ENCODE measurements at places on chromosomes 16 and 17. TPM values are rescaled to one million over a fixed set of nuclear protein-coding genes. Genes with fewer than 3 reads are reported as not detected.

- no peak for DNase-seq
- H3K4me3 ChIP-seq: peak overlapping the region; percentile 63
- H3K27ac ChIP-seq: peak overlapping the region; percentile 44
- H3K4me1 ChIP-seq: peaks cover 3% of the 10 kb centered on the region
- H3K36me3 ChIP-seq: no peaks in the 10 kb centered on the region
- no peaks in the 10 kb centered on the region for H3K27me3 ChIP-seq
These were observed 422 bp downstream of the UQCC4 start for GRCh38 chr16:1420111-1420539.

DNA sequence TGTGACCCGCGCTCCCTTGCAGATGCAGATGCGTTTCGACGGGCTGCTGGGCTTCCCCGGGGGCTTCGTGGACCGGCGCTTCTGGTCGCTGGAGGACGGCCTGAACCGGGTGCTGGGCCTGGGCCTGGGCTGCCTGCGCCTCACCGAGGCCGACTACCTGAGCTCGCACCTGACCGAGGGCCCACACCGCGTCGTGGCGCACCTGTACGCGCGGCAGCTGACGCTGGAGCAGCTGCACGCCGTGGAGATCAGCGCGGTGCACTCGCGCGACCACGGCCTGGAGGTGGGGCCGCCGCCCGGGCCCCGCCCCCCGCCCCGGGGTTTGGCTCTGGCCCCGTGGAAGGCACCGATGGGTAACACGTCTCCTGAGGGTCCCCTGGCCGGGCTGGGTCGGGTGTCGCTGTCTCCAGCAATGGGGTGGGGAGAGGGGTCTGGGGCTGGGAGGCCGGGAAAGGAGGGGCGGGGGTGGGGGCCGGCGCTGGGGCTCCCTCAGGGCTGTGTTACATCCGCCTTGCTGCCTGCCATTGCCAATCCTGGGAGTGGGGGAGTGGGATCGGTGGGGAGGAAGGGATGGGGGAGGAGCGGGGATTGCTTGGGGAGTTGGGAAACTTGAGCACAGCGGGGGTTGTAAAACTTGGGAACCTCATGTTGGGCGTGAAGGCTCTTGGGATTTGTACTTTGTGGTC is 737 bp downstream of the NUDT16L1 start:
- peak overlapping the region; percentile 89 for H3K4me3 ChIP-seq
- H3K27ac ChIP-seq: peak overlapping the region; percentile 84
- peaks cover 7% of the 10 kb centered on the region for H3K4me1 ChIP-seq
- no peaks in the 10 kb centered on the region for H3K27me3 ChIP-seq

DNA sequence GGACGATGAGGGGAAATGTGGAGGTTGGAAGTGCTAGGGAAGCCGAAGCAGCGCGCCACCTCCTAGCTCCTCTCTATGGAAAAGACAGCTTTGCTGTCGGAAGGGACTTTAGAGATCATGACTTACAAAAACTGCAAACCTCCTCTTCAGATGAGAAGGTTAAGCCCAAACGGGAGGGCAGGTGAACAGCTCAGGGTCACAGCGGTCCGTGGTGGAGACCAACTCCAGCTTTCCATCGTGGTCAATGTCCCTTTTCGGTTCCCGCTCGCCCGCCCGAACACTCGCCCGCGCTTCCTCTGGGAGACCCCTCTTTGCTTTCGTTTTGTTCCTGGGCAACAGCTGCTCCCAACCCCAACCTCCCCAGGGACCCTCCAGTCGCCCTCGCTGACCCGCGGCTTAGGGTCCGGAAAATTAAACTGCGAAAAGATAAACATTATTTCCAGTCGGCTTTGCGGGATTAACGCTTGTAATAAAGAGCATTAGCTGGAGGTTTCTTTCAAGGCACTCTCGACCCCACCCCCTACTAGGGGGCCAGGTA is 7.7 kb downstream of the IRX6 start:
- no peaks in the 10 kb centered on the region for H3K4me1 ChIP-seq
- H3K36me3 ChIP-seq: no peaks in the 10 kb centered on the region
- H3K27ac ChIP-seq: no peak overlapping the region
- DNase-seq: no peak
- H3K27me3 ChIP-seq: peaks cover 42% of the 10 kb centered on the region

DNA sequence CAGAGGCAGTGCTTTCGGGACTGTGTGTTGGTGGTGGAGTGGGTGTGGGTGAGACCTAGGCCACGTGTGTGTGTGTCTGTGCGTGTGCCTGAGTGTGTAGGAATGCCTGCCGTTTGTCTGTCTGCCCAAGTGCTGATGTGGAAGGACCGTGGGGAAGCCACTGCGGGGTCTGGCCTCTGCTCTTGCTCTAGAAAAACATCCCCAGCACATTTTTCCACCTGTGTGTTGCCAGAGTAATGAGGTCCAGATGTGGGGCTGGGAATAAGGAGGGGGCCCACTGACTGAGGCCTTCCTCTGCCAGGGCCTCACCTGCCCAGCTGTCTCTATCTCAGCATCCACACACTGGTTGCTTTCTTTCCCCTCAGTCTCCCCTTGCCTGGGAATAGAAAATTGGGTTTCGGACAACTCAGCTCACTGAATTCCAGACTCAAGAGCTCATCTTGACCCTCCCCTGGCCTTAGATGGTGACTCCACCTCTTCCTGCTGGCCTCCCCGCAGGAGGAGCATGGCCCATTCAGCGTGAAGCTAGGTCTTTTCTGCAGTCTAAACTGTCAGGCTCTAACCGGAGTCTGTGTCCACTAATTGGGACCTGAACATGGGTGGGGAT is 7.6 kb downstream of the SGCA start:
- DNase-seq: peak; percentile 95
- peak overlapping the region; percentile 93 for H3K27ac ChIP-seq
- H3K27me3 ChIP-seq: no peaks in the 10 kb centered on the region

GRCh38 chr16:8819411-8820034 is 21.9 kb downstream of the PMM2 start:
- no peak for DNase-seq
- no peak overlapping the region for H3K4me3 ChIP-seq
- no peaks in the 10 kb centered on the region for H3K27me3 ChIP-seq
- no peak overlapping the region for H3K27ac ChIP-seq
- H3K4me1 ChIP-seq: peaks cover 2% of the 10 kb centered on the region

DNA sequence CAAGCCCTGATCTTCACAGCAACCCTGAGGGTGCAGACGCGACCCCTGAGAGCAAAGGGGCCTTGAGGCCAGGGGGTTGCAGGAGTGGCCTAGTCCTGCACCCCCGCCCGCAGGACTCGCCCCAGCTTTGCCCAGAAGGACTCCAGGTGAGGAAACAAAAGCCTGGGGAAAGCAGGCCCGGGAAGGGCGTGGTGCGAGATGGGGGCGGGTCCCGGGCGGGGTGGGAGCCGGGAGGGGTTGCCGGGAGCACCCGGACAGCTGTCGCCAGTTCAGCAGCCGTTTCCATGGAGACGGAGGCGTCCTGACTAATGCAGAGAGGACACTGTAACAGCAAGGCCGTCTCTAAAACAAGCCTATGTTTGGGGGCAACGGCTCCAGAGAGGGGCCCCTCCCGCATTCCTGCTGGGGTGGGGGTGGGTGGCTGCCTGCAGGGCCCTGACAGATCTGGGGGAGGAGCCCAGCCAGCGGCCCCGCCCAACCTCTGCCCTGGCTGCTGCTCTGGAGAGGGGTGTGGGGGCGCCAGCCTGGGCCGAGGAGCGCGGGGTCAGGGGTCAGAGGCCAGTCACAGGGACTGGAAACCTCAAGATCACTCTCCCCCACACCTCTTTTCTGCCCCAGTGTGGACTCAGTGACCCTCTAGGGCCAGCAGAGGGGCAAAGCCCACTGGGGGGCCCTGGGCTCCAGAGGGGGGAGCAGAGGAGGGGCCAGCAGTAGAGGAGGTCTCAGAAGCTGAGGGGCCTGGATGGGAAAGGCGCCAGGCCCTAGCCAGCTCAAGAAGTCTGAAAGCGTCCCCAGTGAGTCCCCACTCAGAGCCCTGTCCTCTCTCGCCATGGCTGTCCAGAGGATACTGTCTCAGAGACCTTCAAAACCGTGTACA is 3.1 kb upstream of the TPPP3 start:
- no peaks in the 10 kb centered on the region for H3K27me3 ChIP-seq
- no peak overlapping the region for H3K27ac ChIP-seq

DNA sequence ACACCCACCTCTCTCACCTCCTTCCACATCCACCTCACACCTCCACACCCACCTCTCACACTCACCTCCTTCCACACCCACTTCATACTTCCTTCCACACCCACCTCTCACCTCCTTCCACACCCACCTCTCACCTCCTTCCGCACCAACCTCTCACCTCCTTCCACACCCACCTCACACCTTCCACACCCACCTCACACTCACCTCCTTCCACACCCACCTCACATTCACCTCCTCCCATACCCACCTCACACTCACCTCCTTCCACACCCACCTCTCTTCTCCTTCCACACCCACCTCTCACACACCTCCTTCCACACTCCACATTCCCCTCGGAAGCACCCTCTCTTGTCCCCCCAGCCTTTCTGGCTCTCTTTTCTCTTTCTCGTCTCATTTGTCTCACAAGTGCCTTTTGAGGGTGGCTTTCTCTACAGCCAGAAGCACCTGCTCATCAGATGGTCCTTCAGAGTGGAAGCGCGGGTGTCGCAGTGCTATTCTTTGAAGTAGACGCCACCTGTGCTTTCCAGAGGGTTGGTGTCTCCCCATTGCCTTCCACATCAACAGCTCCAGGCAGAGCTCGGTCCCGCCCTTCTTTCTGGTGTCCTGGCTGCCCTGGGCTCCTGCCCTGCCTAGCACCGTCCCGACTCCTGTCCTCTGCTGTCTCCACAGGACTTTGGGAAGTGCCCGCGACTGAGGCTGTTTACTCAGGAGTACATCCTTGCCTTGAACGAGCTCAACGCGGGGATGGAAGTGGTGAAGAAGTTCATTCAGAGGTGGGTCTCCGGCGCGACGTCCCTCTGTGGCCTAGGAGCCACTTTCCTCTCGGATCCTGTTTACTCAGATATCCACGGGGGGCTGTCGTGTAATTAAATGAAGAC is 109.4 kb upstream of the PLCG2 start:
- no peaks in the 10 kb centered on the region for H3K4me1 ChIP-seq
- no peak overlapping the region for H3K4me3 ChIP-seq
- no peak overlapping the region for H3K27ac ChIP-seq
- no peak for DNase-seq

GRCh38 chr16:16076423-16076813 is 127.0 kb downstream of the ABCC1 start:
- no peak for DNase-seq
- H3K4me1 ChIP-seq: peaks cover 33% of the 10 kb centered on the region
- peaks cover 79% of the 10 kb centered on the region for H3K36me3 ChIP-seq
- no peaks in the 10 kb centered on the region for H3K27me3 ChIP-seq
- H3K27ac ChIP-seq: peak overlapping the region; percentile 21

GRCh38 chr17:8226536-8227237 is 16.3 kb upstream of the AURKB start:
- H3K4me1 ChIP-seq: peaks cover 9% of the 10 kb centered on the region
- DNase-seq: peak; percentile 91
- H3K27ac ChIP-seq: peak overlapping the region; percentile 18

DNA sequence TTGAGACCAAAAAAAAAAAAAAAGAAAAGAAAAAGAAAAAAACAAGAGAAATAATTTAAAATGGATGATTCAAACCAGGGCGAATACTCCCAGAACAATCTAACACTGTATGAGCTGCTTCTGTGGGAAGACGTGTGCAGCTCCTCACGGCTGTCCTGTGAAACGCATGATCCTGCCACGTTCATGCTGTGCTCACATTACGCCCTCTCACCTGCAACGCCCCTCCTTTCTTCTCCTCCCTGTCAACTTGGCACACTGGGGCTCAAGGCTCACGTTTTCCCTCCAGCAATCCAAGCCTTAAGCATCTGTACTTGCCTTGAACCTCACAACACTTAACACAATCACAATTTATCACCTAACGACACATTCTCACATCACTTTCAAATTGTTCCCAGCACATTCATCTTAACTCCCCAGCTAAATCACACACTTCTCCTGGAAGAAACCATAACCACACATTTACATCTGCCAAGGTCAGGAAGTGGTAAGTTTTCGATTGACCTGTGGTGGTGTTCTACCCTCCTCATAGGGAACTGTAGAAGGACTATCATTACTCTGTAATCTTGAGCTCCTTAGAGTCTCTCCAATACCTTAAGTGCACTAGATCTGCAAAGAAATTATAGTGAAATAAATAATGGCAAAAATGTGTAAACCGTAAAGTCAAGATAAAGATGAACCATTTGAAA is 29.1 kb downstream of the MBTPS1 start:
- peaks cover 53% of the 10 kb centered on the region for H3K36me3 ChIP-seq
- DNase-seq: no peak
- no peaks in the 10 kb centered on the region for H3K27me3 ChIP-seq
- H3K27ac ChIP-seq: no peak overlapping the region
- no peaks in the 10 kb centered on the region for H3K4me1 ChIP-seq

DNA sequence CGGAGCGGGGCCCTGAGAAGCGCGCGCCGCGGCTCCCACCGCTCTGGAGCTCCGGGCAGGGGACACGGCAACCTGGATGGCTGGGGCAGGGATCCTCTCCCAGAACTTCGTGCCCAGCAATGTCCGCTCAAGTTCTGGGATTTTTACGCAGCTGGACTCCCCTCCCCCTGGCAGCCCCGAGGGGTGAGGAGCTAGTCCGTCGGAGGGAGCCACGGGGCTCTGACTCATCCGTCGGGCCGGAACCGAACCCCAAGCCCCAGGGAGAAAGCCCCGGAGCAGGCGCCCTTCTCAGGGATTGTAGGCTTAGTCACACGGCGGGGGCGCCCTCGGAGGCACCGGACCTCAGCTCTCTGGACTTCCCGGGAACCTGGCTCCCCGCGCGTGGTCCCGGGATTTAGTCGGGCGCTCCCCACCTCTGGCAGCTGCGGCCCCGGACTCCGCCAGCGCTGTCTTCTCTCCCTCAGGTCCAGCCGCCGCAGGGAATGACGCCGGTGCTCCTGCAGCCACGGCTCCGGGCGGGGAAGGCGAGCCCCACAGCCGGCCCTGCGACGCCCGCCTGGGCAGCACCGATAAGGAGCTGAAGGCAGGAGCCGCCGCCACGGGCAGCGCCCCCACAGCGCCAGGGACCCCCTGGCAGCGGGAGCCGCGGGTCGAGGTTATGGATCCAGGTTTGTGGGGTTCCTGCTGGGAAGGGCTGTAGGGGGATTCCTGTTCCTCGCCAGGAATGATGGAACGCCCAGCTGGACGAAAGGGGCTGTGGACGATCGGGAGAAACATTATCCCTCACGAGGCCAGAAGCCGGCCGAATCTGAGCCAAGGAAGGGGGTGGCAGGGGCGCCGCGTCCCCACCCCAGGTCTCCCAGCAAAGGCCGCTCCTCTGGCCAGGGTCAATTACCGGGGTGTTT is 830 bp downstream of the SPHK1 start:
- DNase-seq: peak; percentile 73
- H3K4me1 ChIP-seq: peaks cover 13% of the 10 kb centered on the region
- no peaks in the 10 kb centered on the region for H3K27me3 ChIP-seq
- H3K27ac ChIP-seq: peak overlapping the region; percentile 95
- peak overlapping the region; percentile 80 for H3K4me3 ChIP-seq

- no peak overlapping the region for H3K4me3 ChIP-seq
These were observed 168.0 kb downstream of the AHSP start for GRCh38 chr16:31695667-31696066.

QRICH2 gene
- 4.8 TPM for total RNA-seq

FSCN2 gene
- 0.28 TPM for total RNA-seq

ZDHHC1 gene
- total RNA-seq: 2.0 TPM

OR3A2 gene
- not detected for total RNA-seq

KRT39 gene
- not detected for total RNA-seq

DOC2A gene
- total RNA-seq: not detected

Data from IMR-90 (cell line).